ENCODE measurements at places on chromosomes 5 and 9. TPM values are rescaled to one million over a fixed set of nuclear protein-coding genes. Genes with fewer than 3 reads are reported as not detected.

DNA sequence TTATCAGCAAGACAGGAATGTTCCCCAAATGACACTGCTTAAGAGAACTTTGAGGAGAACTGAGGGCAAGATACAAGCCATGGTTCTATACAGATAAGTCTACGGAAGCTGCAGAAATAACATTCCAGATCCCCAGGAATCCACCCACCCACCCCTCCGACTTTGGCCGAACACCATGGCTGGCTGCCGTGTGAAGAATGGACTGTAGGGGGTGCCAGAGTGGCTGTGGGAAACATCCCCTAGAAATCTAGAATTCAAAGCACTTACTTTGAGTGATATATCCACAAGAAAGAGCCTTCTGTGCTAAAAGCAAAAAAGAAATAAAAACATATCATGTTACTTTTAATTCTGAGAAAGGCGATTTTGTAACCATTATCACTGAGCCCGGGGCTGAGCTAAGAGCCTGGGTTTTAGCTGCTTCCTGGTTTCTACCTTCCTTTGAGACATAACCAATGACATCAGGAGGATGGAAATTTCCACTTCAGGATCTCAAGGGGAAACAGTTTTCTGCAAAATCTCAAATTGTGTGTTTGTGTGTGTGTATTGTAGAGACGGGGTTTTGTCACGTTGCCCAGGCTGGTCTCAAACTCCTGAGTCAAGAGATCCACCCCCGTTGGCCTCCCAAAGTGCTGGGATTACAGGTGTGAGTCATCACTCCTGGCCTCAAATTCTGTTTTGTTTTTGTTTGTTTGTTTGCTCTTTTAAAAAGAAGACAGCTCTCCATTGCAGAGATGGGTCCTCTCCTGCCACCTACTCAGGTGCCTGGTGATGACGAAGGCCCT, 36.4 kb downstream of the GGTA1 start:
- H3K4me3 ChIP-seq, result no peak overlapping the region
- no peaks in the 10 kb centered on the region for H3K4me1 ChIP-seq
- no peak for DNase-seq
- no peaks in the 10 kb centered on the region for H3K36me3 ChIP-seq
- H3K27me3 ChIP-seq, result peaks cover 2% of the 10 kb centered on the region
- no peak overlapping the region for H3K27ac ChIP-seq

GRCh38 chr5:72854419-72854818, 38.0 kb downstream of the TNPO1 start:
- no peak overlapping the region for H3K27ac ChIP-seq
- peaks cover 28% of the 10 kb centered on the region for H3K36me3 ChIP-seq
- H3K27me3 ChIP-seq, result no peaks in the 10 kb centered on the region
- no peak for DNase-seq

DNA sequence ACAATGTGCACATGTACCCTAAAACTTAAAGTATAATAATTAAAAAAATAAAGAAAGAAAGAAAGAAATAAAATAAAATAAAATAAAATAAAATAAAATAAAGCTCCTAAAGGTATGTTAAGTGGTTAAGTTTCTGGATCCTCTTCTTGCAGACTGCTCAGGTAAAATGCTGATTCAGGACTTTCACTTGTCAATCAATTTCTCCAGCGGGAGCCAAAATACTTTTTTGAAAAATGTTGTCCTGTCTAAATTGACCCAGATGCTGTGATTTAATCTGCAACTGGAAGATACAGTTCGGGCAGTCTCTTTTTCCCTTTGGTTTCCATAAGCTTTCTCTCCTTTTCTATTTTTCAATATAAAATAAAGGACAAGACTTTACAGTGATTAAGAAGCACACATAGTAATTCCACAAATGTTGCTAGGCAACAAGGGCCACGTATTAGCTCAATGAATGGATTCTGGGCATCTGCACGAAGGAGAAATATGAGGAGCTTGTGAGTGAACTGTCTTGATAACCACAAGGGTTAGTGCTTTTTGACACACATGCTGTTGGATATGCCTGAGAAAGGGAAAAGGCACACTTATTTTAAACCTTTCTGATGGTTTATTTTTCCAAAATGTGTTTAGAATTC, 38.6 kb downstream of the HTR4 start:
- no peak for DNase-seq
- no peaks in the 10 kb centered on the region for H3K4me1 ChIP-seq
- H3K27me3 ChIP-seq, result no peaks in the 10 kb centered on the region
- no peak overlapping the region for H3K27ac ChIP-seq
- no peaks in the 10 kb centered on the region for H3K36me3 ChIP-seq

DNA sequence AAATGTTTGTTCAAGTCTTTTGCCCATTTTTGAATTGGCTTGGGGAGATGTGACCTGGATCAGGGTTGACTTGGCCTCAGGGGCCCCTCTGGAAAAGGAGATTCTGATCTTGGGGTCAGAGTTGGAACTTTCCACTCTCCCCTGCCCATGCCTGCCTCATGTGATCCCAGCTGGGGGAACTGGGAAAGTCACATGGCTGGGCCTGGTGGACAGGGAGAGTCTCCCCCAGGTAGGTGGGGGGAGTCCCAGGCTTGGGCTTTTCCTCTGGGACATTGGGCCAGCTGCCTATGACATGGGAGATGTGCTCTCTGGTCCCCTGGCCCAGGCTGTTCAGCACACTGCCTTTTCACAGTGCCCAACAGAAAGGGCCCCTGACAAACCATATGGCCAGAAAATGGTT, 60.7 kb downstream of the NDST1 start:
- H3K36me3 ChIP-seq, result no peaks in the 10 kb centered on the region
- no peak for DNase-seq
- no peak overlapping the region for H3K27ac ChIP-seq

DNA sequence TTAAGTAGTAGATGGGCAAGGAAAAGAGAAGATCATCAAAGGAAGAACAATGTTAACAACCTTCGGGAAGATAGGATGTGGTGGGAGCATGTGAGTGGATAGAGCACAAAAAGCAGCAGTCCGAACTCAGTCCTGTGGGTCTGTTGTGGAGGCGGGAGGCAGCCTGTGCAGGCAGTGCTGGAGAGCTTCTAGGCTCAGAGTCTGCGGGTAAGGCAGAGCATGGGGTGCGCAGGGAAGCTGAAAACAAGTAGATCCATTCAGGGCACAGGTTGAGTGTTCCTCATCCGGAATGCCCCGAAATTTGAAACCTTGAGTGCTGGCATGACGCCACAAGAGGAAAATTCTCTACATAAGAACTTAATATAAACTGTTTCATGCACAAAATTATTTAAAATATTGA, 84.9 kb downstream of the PPIC start:
- H3K27me3 ChIP-seq, result no peaks in the 10 kb centered on the region
- no peak overlapping the region for H3K27ac ChIP-seq
- no peak for DNase-seq

DNA sequence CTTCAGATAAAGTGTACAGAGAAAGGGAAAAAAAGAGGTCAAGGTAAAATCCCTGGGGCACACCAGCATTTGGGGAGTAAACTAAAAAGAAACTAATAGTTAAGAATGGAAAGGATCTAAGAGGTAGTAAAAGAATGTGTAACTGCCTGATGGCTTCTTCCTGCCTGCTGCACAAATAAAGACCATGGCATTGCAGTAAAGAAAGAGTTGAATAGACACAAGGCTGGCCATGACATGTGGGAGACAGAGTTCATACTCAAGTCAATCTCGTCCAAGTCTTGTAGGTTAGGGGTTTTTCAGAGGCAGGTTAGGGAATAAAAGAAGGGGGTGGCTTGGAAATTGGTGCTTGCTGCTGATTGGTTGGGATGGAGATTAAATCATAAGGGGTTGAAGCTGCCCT, 57.6 kb downstream of the DNAJC21 start:
- DNase-seq, result no peak
- no peak overlapping the region for H3K27ac ChIP-seq
- no peaks in the 10 kb centered on the region for H3K4me1 ChIP-seq
- no peaks in the 10 kb centered on the region for H3K27me3 ChIP-seq
- H3K4me3 ChIP-seq, result no peak overlapping the region
- no peaks in the 10 kb centered on the region for H3K36me3 ChIP-seq

The SLC1A1 gene
- total RNA-seq, result 0.66 TPM

- peaks cover 2% of the 10 kb centered on the region for H3K36me3 ChIP-seq
- no peak overlapping the region for H3K4me3 ChIP-seq
- H3K27me3 ChIP-seq, result no peaks in the 10 kb centered on the region
- H3K27ac ChIP-seq, result peak overlapping the region; percentile 74
These were observed 13.7 kb downstream of the GLRX start for GRCh38 chr5:95808686-95809413.

DNA sequence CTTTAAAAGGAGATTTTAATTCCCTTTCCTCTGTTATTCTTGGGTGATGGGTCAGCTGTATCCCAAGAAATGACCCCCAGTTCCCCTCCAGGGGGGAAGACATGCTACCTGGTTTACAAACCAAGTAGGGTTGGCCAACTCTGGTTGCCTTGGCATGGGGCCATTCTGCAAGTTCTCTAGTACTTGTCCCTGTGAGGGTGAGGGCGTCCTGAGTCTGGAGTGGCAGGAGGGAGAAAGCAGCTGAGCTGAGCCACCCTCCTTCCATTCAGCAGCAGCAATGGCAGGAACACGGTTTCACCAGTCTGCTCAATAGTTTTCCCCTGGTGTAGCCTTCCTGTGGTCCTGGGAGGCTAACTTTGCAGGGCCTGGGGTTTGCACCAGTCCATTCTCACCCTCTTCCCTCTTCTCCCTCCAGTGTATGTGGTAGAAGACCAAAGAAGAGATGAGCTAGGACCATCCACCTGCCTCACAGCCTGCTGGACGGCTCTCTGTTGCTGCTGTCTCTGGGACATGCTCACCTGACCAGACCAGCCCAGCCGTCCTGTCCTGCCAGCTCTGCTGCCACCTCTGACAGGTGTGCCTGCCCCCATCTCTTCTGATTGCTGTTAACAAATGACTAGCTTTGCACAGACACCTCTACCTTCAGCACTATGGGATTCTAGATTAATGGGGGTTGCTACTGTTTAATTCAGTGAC, 59.9 kb downstream of the PFDN1 start:
- peaks cover 23% of the 10 kb centered on the region for H3K36me3 ChIP-seq
- no peak overlapping the region for H3K4me3 ChIP-seq
- no peaks in the 10 kb centered on the region for H3K27me3 ChIP-seq
- H3K27ac ChIP-seq, result peak overlapping the region; percentile 20

DNA sequence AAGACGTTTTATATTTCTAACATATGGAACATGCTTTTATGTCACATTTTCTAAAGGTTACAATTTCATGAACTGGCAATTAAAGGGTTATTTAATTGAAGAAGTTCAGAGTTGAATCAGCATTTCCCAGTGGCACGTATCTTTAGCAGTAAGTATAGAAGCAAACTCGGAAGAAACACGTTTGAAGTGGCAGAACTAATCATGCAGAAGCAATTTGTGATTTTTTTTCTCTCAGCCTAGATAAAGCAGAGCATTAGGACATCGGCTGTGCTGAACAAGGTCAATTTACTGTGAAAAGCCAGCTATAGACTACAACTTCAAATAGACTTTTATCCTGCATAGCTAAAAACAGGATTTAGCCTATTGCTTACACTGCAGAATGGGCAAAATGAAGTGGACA, 104.7 kb downstream of the ISL1 start:
- no peaks in the 10 kb centered on the region for H3K27me3 ChIP-seq
- H3K36me3 ChIP-seq, result no peaks in the 10 kb centered on the region
- no peak overlapping the region for H3K27ac ChIP-seq
- H3K4me1 ChIP-seq, result no peaks in the 10 kb centered on the region

DNA sequence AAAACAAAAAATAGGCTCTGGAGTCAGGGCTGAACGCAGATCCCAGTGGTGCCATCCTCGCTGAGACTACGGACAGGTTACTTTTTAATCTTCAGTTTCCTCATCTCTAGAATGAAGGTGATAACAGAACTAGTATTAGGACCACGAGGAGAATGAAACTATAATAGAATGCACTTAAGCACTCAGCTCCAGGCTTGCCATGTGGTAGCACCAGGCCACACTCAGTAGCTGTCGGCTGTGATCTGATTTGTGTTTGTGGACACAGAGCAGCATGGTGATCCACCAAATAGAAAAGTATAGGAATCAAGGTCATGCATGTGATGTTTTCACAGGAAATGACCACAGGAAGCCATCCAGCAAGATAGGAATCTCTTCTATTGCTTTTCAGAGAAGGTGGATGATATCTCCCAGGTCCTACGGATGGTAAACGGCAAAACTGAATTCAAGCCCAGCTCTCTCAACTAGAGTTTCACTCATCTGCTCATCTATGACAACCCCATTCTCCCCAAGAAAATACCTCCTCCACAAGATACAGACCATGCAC, 498.0 kb downstream of the SPOCK1 start:
- H3K27me3 ChIP-seq, result no peaks in the 10 kb centered on the region
- no peak overlapping the region for H3K27ac ChIP-seq
- H3K4me3 ChIP-seq, result no peak overlapping the region
- no peaks in the 10 kb centered on the region for H3K4me1 ChIP-seq

The GMCL2 gene
- total RNA-seq, result not detected

DNA sequence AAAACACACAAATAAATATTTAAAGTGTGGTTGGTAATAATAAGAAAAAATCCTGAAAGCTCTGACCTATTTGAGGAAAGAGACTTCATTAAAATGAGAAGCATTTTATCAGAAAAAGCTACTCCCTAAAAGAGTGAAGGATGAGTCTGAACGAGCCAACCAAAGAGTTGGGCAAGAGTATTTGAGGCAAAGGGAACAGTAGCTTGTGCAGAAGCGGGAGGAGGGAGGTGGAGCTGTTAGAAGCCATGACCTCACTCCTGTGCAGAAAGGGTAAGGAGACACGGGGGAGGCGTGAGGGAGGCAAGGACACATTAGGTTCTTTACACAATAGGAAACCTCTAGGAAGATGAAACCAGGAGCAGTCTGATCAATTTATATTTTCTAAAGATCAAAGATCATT, 29.4 kb downstream of the SH3RF2 start:
- no peak overlapping the region for H3K4me3 ChIP-seq
- no peak for DNase-seq
- H3K27ac ChIP-seq, result no peak overlapping the region
- H3K4me1 ChIP-seq, result no peaks in the 10 kb centered on the region
- no peaks in the 10 kb centered on the region for H3K36me3 ChIP-seq
- H3K27me3 ChIP-seq, result no peaks in the 10 kb centered on the region

DNA sequence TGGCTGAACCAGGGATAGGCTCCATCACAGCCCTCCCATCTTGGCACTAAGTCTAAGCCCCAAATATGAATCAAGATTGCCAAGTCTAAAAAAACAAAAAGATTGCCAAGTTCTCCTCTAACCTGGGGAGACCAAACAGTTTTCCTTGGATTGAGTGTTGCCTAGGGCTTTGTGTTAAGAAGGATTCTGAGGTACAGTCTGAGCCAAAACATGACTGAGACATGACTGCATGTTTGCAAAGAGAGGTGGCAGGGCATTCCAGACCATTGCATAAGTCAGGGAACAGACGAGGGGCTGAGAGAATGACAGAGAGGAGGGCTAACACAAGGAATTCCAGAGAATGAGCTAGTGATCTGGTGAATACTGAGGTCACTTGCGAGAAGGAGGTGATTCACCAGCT, 11.4 kb downstream of the LAMC3 start:
- H3K27ac ChIP-seq, result no peak overlapping the region
- no peak for DNase-seq
- peaks cover 13% of the 10 kb centered on the region for H3K4me1 ChIP-seq
- peaks cover 15% of the 10 kb centered on the region for H3K27me3 ChIP-seq

GRCh38 chr5:145585443-145586148, 249.5 kb downstream of the PRELID2 start:
- no peak for DNase-seq
- no peaks in the 10 kb centered on the region for H3K27me3 ChIP-seq
- H3K27ac ChIP-seq, result no peak overlapping the region
- no peaks in the 10 kb centered on the region for H3K4me1 ChIP-seq
- H3K4me3 ChIP-seq, result no peak overlapping the region
- no peaks in the 10 kb centered on the region for H3K36me3 ChIP-seq
